ENCODE measurements at places on chromosomes 1 and 21. TPM values are rescaled to one million over a fixed set of nuclear protein-coding genes. Genes with fewer than 3 reads are reported as not detected.

OR2AK2 gene
- not detected for total RNA-seq

AXDND1 gene
- 0.36 TPM for total RNA-seq

DNA sequence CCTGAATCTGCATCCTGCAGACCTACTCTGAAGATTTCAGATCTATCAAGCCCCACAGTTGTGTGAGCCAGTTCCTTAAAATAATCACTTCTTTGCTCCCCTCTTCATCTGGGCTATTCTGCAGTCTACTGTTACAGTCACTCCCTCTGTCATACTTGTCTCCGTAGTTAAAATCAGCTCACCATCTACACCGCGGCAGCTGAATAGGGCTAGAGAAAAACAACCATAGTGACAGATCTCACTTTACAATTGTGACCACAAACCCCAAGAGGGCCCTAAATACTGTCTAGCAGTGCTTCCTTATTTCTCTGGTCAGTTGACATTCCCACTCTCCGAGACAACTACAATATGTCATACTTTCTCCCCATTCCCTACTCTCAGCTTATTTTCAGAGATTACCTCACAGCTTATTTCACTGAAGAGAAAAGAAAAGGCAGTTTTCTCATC, 12.9 kb downstream of the DESI2 start:
- H3K36me3 ChIP-seq = no peaks in the 10 kb centered on the region
- H3K4me3 ChIP-seq = no peak overlapping the region
- no peaks in the 10 kb centered on the region for H3K27me3 ChIP-seq
- peaks cover 16% of the 10 kb centered on the region for H3K4me1 ChIP-seq
- H3K27ac ChIP-seq = no peak overlapping the region

- no peak overlapping the region for H3K4me3 ChIP-seq
- no peaks in the 10 kb centered on the region for H3K27me3 ChIP-seq
- DNase-seq = no peak
- H3K27ac ChIP-seq = no peak overlapping the region
Observed at GRCh38 chr1:214859647-214860046, 222.9 kb upstream of the KCNK2 start.

GRCh38 chr1:202852163-202852904, 36.6 kb downstream of the RABIF start:
- DNase-seq = no peak
- no peaks in the 10 kb centered on the region for H3K36me3 ChIP-seq
- no peak overlapping the region for H3K27ac ChIP-seq
- no peak overlapping the region for H3K4me3 ChIP-seq
